ENCODE measurements at places on chromosomes 2 and 18. TPM values are rescaled to one million over a fixed set of nuclear protein-coding genes. Genes with fewer than 3 reads are reported as not detected.

The CCDC141 gene
- 0.30 TPM for total RNA-seq

The ANKMY1 gene
- total RNA-seq, result 28.3 TPM

The ALPG gene
- 0.10 TPM for total RNA-seq

The RESP18 gene
- total RNA-seq, result not detected

The ANKRD30B gene
- not detected for total RNA-seq

The HTR2B gene
- not detected for total RNA-seq

The C1GALT1C1L gene
- total RNA-seq, result 0.20 TPM
